ENCODE measurements at places on chromosomes 7 and 10. TPM values are rescaled to one million over a fixed set of nuclear protein-coding genes. Genes with fewer than 3 reads are reported as not detected.

The SPDYE11 gene
- total RNA-seq: not detected

The SLC16A9 gene
- 0.61 TPM for total RNA-seq

- DNase-seq: no peak
These were observed 194.7 kb downstream of the ARHGAP21 start for GRCh38 chr10:24528946-24529345.

The NEUROG3 gene
- not detected for total RNA-seq

DNA sequence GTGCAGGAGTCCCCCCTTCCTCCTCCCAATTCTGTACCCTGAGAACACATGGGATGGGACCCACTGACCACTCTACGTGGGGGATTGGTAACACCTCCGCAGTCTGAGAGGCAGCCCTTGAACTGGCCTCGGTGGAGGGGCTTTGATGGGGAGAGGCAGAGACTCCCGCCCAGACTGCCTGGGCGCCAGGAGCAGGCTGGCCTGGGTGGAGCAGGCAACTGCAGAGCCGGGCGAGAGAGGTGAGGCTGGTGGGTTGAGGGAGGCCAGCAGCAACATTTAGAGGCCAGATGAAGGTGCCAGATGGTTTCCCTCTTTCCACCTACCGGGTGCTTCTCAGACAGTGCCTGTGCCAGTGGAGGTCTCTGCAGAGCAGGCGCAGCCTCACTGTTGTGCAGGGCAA is 30.7 kb upstream of the ZNF467 start:
- no peak for DNase-seq

The GIMAP8 gene
- 21.0 TPM for total RNA-seq

The SORBS1 gene
- total RNA-seq: 511 TPM

DNA sequence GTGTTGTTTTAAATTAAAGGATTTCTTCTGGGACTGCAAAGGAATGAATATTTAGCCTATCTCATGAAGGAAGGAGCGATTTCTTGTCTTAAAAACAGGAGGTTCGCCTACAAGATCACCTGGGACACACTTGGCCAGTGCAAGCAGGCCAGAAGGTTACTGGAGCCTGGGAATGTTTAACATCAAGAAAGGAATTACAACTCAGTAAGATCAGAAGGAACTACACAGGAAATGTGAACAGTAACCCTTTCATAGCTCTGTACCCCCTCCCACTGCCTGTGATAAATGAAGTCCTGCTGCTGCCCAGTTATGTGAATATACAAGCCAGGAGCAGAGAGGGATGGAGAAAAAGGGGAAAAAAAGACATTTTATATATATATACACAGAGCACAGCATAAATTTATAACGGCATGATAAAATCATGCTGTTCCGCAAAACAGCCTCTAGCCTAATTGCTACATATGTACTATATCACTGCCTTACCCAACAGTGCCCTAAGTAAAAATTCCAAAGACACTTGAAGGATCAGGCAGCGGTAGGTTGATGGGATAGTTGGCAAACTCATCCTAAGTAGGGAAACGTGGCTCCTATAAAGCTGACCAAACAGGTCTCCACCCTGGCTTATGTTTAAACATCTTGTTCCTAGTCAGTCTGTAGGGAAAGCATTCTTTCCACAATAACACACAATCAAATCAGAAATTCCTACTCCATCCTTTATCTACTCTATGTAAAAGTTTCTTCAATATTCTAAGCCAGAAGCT is 63.8 kb downstream of the ZNF438 start:
- no peak for DNase-seq

DNA sequence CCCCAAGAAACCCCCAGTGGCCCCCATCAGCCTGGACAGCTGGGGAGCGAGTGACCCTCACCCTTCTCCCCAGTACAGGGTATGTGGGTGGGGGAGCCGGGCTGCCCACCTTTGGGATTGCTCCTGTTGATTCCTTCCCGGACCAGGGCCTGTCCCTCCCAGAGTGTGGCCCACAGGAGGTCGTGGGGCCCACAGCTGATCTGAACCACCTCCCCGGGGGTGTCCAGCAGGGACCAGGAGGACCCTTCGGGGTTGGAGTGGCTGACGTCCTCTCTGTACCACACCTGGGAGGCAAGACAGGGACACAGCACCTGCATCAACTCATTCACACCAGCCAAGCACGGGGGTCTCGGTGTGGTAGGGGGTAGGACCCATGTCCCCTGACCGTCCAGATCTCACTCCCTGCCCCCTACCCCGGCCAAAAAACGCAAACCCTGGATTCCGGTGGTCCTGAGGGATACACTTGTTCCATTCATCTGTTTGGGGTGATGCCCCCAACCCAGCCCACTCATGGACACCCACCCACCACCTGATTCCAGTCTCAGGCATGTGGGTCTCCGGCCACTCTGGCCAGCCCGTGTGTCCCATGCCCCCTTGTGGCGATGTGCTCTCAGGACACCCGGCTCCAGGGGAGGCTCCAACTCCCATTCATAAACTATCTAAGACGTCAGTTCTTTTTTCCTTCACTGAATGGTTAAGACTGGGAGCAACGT is 10.9 kb downstream of the TECPR1 start:
- DNase-seq: peak; percentile 71

DNA sequence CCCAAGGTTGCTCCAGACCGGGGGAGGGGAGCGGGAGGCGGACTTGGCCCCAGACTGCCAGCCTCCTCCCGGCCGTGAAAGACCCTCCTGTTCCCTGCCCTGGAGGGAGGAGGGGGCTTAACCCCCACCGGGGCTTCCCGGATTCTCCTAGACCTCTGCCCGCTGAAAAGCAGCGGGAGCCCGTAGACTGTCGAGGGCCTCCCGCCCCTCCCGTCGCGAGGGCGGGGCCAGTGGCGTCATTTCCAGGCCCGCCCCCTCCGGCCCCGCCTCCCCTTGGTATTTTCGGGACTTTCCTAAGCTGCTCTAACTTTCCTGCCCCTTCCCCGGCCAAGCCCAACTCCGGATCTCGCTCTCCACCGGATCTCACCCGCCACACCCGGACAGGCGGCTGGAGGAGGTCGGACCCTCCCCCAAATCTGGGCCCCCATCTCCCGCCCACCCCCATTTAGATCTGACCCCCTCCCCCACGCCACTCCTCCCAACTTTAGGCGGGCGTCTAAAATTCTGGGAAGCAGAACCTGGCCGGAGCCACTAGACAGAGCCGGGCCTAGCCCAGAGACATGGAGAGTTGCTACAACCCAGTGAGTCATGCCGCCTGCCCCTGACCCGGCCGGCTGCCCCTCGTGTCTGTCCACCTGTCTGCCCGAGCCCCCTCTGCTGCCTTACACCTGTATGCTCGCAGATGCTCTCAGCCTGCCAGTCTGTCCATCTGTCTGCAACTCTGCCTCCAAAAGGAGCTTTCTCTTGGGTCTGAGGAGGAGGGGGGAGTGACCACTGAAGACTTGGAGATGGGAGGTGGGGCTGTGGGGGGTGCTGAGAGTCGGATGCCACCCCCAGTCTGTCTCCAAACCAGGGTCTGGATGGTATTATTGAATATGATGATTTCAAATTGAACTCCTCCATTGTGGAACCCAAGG is at the start of gene NFKB2:
Gene NFKB2, plus strand, starts transcription at position 306 of the 917 bp plus-strand sequence. Its CDS starts 255 bp downstream, at position 561.
- DNase-seq: peak; percentile 90

DNA sequence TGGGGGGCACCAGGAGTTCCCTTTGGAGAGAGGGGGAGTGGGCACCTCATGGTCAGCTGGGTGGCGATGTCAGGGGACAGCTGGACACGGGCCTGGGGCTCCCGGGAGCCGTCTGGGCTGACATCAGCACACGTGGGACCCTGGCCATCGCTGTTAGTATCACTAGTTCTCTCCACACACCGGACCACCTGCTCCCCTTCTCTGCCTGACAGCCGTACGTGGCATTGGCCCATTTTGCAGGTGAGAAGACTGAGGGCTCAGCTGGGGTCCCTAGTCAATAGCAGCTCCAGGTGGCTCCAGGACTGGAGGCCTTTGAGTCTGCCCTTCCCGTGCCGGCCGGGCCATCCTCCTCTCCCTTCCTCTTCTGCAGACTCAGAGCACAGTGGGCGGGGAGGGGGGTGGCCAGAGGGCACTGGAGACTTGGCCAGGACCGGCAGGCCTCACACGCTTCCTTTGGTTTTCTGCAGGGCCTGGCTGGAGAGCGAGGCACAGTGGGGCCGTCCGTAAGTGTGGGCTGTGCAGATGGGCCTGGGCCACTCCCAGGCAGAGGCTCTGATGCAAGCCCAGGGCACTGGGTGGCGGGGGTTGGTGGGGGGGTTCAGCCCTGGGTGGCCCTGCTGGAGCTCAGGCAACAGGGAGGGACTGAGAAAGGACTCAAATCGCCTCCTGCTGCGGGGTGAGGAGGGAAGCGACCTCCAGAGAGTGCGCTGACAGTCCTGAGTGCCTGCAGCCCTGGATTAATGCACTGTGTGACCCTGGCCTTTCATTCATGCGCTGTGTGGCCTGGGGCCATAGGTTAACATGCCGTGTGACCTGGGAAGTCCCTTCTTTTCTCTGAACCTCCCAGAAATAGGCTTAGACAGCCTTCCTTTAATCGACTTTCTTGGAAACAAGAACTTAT is 78.2 kb downstream of the MYL10 start:
- DNase-seq: peak; percentile 29

DNA sequence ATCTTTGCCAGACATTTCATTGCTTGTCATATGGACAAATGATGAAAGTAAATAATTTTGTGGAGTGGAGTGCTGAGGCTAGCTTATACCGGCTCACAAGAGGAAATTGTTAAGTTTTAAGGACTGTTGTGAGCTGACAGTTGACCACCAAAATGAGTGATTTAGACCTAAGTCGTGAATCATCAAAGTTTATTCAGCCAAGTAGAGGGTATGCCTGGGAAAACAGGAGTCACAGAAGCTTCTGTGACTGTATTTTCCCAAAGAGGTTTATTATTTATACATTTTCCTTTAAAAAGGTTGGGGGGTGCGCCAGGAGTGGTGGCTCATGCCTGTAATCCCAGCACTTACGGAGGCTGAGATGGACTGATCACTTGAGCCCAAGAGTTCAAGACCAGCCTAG is 21.8 kb downstream of the MRPS24 start:
- DNase-seq: no peak

The PIK3AP1 gene
- 4.9 TPM for total RNA-seq

The IFRD1 gene
- 25.7 TPM for total RNA-seq

GRCh38 chr7:26091933-26092332 is 60.1 kb upstream of the NFE2L3 start:
- no peak for DNase-seq

DNA sequence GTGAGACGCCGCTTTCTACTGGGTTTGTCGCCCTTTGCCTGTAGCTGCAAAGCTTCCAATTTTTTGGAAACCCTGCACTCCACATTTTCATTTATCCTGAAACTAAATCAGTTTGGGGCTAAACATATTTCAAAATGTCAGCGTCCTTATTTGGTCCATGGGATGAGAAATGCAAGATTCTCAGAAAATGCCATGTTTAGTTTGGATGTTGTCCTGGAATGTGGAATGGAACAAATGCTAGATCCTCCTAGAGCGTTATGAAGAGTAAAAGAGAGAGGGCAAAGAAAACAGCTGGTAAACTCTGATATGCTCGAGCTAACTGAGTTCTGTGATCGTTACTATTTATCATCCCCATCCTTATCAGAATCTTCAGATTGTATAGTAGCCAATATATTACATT is 236.9 kb downstream of the KLF6 start:
- no peak for DNase-seq

DNA sequence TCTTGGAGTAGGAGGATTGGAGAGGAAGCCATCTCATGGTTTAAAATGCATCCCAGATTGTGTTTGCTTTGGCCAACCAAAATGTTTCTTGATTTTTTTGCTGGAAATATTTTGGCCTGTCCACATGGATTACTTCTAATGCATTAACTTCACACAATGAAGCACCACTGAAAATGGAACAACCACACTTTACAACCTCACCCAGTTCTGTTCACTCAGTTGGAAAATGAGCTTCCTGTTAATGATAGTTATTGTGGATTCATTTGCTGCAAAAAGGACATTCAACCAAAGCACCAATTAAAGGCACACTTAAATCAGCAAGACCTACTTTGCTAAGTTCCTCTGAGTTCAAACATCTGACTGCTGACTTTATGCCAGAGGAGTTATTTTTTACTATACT is 11.3 kb upstream of the A1CF start:
- DNase-seq: no peak

DNA sequence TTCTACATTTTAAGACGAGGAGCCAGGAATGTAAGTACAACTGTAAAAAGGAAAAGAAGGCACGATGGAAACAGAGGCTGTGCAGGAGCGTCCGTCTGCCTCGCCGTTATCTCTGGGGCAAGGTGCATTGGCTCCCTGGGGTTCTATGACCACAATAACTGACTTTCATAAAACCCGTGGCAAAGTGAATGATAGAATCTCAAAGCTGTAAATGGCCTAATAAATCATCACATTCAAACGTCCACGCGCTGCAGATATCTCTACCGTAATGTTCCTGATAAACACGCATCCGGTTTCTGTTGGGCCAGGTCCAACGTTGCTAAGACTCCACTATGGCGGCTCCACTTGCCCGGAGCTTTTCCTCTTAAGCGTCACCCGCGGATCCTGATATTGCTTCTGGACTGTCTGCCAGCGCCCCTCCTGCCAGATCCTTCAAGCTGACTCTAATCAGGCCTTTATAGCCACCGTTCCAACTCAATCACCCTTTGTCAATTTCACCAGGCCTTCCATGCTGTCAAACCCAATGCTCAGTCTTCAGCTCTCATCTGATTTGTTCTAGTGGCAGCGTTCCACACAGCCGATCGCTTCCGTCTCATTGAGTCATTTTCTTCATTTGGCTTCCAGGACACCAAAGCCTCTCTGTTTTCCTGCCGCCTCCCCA is 265.6 kb upstream of the FOXK1 start:
- no peak for DNase-seq

The LIPF gene
- total RNA-seq: not detected

- DNase-seq: no peak
These were observed 13.5 kb downstream of the SLK start for GRCh38 chr10:103980288-103980906.

DNA sequence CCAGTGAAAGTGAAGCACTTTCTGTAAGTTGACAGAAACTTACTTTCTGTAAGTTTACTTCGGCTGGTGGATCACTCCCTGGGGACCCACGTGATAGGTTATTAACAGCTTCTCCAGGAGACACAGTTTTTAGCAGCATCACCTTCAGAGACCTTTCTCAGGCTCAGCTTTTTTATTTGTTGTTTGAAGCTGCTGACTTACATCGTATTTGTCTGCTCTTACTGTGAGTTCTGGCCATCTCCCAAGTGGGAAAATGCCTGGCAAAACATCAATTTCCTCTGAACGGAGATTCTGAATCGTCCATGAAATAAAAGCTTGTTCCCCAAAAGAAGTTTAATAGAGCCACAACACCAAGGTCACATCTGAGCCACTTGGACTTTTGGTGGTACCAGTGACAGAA is 178.7 kb upstream of the PODXL start:
- DNase-seq: no peak

The C7orf57 gene
- total RNA-seq: not detected

The ZNF277 gene
- 22.4 TPM for total RNA-seq

- DNase-seq: no peak
These were observed 136.0 kb downstream of the ACTR3B start for GRCh38 chr7:152895527-152895926.

- DNase-seq: no peak
These were observed 14.9 kb downstream of the DUSP5 start for GRCh38 chr10:110512461-110513187.
